ENCODE measurements at places on chromosomes 12 and 14.

DNA sequence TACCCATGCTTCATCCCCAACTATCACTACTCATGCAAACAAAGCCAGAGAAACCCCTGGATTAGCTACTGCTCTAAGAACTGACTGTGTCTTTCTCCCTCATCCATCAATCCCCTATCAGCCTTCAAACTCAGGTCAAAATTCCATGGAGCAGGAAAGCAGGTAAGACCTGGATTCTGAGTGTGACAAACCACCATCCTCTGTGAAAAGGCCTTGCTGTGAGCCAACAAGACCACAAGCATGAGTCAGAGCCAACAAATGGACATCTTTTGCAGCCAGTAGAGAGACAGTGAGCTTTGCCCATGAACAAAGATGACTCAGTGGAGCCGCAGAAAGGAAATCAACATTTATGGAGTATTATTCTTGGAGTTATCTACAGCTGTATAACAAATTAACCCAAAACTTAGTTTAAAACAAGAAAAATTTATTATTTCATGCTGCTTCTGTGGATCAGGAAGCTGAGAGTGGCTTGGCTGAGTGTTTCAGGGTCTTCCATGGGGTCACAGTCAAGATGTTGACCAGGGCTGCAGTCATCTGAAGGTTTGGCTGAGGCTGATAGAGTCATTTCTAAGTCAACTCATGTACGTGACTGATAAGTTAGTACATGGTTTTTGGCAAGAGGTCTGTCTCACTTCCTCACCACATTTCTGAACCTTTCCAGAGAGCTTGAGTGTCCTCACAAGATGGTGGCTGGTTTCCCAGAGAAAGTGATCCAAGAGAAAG is 61.1 kb downstream of the PITPNM2 start:
- DNase-seq, result no peak

GRCh38 chr12:30095511-30095910 is 311.8 kb upstream of the TMTC1 start:
- no peak for DNase-seq

DNA sequence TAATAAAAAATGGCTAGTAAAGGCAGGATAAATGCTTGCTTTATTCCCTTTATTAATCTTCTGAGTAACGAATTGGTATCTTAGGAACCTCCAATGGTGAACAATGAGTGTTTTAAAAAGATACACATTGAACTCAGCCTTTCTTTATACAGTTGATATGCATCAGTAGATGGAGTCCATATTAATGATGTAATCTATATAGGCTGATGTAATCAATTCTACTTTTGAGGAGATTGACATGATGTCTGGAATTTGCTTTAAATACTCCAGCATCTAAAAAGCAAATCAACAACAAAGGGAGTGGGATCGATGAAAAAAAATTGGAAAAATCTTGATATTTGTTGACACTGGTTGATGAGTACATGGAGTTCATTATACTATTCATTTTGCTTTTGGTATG is 106.2 kb downstream of the ANO4 start:
- no peak for DNase-seq

DNA sequence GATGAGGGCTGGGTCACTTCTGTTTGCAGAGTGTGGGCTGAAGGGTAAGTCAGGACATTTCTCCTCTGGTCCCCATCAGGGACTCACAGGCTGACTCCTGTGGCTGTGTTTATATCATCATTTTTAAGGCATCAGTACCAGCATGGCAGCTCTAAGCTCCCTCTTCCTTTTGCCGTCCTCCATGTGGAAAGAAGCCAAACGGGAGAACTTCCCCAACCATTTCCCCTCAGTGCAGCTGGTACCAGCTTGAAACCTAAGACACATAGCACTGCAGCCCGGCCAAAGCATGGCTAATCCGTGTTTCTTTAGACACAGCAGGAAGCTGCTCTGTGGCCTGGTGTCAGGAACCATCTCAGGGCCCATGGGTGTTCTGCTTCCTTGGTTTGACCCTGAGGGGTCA is 31.9 kb upstream of the ATP2A2 start:
- no peak for DNase-seq

DNA sequence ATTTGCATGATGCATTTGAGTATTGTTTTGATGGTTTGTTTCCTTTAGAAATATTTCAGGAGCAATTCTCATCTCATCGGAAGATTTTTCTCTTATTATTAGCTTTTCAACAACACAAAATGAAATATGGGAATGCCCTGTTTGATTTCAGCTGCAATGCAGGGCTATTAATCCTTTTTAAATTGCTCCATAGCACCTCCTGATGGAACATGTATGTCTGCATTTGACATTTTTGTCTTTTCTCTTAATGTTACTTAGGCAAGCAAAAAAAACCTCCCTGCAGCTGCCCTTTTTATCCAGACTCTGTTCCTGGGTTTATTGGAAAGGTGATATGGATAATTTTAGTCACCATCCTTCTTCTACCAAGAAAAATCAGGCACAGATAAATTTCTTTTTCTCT is 895.8 kb downstream of the RPS29 start:
- DNase-seq, result no peak

- no peak for DNase-seq
Observed at GRCh38 chr12:109553483-109553882, 19.8 kb downstream of the MMAB start.

Measured in type B pancreatic cell (in vitro differentiated cells).